ENCODE measurements at places on chromosomes 2 and 18. TPM values are rescaled to one million over a fixed set of nuclear protein-coding genes. Genes with fewer than 3 reads are reported as not detected.

The EHD3 gene
- total RNA-seq = 0.79 TPM

The ATP8B1 gene
- total RNA-seq = 40.4 TPM

The DSC1 gene
- total RNA-seq = not detected

The IL1F10 gene
- total RNA-seq = not detected

The TRIM54 gene
- 0.25 TPM for total RNA-seq

The DSC3 gene
- 0.09 TPM for total RNA-seq

The CYP26B1 gene
- 0.67 TPM for total RNA-seq

The TNFAIP6 gene
- total RNA-seq = not detected

The POTEJ gene
- total RNA-seq = not detected

The DPYSL5 gene
- total RNA-seq = not detected

The ALK gene
- 0.14 TPM for total RNA-seq

The DYNC1I2 gene
- 31.6 TPM for total RNA-seq

The IL1A gene
- total RNA-seq = not detected

The REG1B gene
- total RNA-seq = 3,724 TPM

The TWIST2 gene
- 1.9 TPM for total RNA-seq

The SLC38A11 gene
- total RNA-seq = 2.0 TPM

The RPS27A gene
- total RNA-seq = 680 TPM

The RUFY4 gene
- not detected for total RNA-seq
